ENCODE measurements at places on chromosomes 7 and 10. TPM values are rescaled to one million over a fixed set of nuclear protein-coding genes. Genes with fewer than 3 reads are reported as not detected.
A peak's percentile ranks its signal among the peaks of the same experiment; 100 is the strongest.

The RBAK gene
- total RNA-seq = 19.9 TPM

DNA sequence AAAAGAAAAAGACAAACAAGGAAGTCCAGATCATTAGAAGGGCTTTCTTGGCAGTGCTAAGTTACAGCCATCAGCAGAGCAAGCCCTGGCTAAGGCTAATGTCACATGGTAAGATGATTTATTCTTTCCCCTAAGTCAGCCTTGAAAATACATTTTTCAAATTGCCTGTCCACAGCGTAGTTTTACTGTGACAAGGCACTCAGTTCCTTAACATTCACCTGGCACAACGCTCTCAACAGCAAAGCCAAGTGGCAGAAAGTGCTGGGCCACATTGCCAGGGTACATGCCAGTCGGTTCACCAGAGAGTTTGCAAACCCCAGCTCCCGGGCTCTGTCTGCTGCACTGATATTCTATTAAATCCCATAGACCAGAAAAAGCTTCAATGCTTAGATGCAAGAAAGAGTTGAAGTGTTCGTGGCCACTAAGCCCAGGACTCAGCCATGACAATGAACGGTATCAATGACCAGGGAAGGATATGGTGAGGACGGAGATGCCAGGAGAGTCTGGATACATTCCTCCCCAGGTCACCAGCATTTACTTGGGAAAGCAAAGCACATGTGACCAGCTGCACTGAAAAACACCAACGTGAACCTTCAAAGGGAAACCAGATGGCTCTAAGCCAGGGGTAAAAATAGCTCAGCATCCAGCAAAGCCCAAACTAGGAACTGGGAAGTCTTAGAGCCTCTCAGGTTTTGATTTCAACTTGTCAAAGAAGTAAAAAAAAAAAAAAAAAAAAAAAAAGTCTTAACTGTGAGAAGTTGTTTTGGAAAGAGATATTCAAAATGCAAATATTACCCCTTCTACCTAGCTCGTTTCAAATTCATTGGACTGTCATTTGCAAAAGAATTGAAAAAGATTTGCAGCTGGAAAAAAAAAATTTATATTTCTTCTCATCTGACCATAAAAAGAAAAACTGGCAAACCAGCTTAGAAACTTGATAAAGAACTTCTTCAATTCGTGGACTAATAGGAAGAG lies 23.9 kb upstream of the MPP7 start:
- H3K27me3 ChIP-seq = no peaks in the 10 kb centered on the region
- H3K4me1 ChIP-seq = peaks cover 2% of the 10 kb centered on the region
- H3K36me3 ChIP-seq = no peaks in the 10 kb centered on the region
- H3K4me3 ChIP-seq = no peak overlapping the region
- DNase-seq = peak; percentile 37

The CTNNA3 gene
- total RNA-seq = 39.8 TPM

- H3K4me3 ChIP-seq = no peak overlapping the region
- no peaks in the 10 kb centered on the region for H3K27me3 ChIP-seq
- no peak overlapping the region for H3K27ac ChIP-seq
- peak; percentile 92 for DNase-seq
Observed at GRCh38 chr7:94289071-94289470, 105.6 kb upstream of the COL1A2 start.

DNA sequence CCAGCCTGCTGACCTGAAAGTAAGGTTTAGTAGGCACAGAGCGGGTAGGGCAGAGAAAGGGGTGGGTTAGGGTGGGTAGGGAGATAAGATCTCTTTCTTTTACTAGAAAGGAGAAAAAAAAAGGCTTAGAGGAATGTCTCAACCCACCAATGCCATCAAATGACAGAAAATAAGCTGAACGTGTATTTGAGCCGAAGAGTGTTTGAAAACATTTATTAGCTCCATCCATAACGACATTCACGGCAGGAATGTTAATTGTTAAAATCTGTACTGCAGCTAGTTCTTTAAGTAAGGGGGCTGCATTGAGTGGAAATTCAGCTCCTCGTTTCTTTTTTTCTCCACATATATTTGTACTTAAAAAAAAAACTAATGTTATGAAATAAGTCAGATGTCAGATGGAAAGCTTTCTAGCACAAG lies 63.7 kb upstream of the ARID5B start:
- no peaks in the 10 kb centered on the region for H3K36me3 ChIP-seq
- DNase-seq = peak; percentile 72
- H3K4me1 ChIP-seq = no peaks in the 10 kb centered on the region
- H3K27me3 ChIP-seq = no peaks in the 10 kb centered on the region

GRCh38 chr7:80896906-80897598 lies 21.8 kb downstream of the SEMA3C start:
- H3K4me1 ChIP-seq = peaks cover 5% of the 10 kb centered on the region
- H3K4me3 ChIP-seq = no peak overlapping the region
- no peak for DNase-seq

DNA sequence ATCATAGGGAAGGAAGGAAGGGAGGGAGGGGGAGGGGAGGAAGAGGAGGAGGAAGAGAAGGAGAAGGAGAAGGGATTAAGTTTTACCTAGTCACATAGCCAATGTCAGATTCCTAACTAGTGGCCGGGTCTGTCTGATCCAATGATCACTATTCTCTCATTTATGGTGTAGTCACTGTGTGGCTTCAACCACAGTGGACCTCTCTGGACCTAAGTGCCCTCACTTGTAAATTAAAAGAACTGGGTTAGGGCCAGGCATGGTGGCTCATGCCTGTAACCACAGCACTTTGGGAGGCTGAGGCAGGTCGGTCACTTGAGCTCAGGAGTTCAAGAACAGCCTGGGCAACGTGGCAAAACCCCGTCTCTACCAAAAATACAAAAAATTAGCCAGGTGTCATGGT lies 6.6 kb upstream of the SERPINE1 start:
- H3K27ac ChIP-seq = no peak overlapping the region
- no peak overlapping the region for H3K4me3 ChIP-seq
- no peaks in the 10 kb centered on the region for H3K27me3 ChIP-seq
- H3K4me1 ChIP-seq = peaks cover 4% of the 10 kb centered on the region

DNA sequence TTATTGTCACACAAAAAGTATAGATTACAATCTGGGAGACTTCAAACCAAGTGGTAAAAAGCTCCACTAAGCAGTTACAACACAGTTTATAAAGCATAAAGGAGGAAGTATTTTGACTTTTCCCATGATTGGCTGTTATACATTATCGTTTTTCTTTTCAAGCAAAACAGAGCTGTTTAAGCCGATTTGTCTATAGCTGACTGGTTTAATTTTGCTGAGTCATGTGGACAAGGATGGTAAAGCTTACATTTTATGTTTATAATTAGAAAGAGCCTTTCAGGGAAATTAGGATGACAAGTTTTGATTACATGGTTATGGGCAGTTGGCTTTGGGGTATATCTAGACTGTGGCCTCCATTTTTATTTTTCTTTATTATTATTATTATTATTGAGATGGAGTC lies 152.5 kb upstream of the STK17A start:
- no peaks in the 10 kb centered on the region for H3K36me3 ChIP-seq
- no peak overlapping the region for H3K4me3 ChIP-seq
- no peak for DNase-seq
- no peaks in the 10 kb centered on the region for H3K4me1 ChIP-seq
- no peaks in the 10 kb centered on the region for H3K27me3 ChIP-seq
- no peak overlapping the region for H3K27ac ChIP-seq

GRCh38 chr10:14727465-14727864 lies 47.2 kb downstream of the FAM107B start:
- H3K4me3 ChIP-seq = no peak overlapping the region
- no peak for DNase-seq
- no peaks in the 10 kb centered on the region for H3K27me3 ChIP-seq
- no peaks in the 10 kb centered on the region for H3K36me3 ChIP-seq
- H3K4me1 ChIP-seq = no peaks in the 10 kb centered on the region

The LIPJ gene
- total RNA-seq = not detected

- H3K4me1 ChIP-seq = no peaks in the 10 kb centered on the region
- no peaks in the 10 kb centered on the region for H3K27me3 ChIP-seq
- no peak for DNase-seq
- no peak overlapping the region for H3K27ac ChIP-seq
Observed at GRCh38 chr10:114758331-114758730, 63.2 kb upstream of the FHIP2A start.

DNA sequence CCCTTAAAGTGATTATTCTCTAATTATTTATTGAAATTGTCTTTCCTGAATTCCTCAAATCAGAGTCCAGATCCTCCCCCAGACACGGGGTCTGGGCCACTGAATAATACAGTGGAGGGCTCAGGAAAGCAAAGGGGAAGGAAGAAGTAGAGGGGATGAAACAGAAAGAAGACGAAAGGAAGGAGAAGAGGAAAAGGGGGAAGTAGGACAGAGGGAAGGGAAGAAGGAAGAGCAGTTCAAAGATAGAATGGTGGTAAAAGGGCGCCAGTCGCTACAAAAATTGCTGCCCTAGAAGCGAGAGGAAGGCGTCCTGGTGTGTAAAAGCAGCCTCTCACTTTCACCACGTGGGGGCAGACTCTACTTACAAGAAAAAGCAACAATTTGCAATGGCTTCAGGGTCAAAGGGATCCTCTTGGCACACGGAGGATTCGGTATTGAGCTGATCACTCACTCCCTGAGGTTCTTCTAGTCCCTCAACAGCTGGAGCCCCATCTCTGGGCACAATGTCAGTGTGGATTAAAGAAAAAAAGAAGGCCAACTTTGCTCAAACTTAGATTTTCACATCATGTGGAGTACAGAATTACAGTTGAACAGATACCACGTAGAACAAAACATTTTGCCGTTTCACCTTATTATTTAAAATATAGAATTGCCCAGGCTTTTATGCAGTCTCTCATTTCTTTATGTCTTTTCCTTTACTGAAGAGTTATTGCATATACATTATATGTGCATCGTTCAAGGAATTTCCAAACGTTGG lies 31.4 kb upstream of the NPVF start:
- no peaks in the 10 kb centered on the region for H3K27me3 ChIP-seq
- no peak overlapping the region for H3K27ac ChIP-seq
- DNase-seq = peak; percentile 78
- no peak overlapping the region for H3K4me3 ChIP-seq
- H3K4me1 ChIP-seq = peaks cover 10% of the 10 kb centered on the region

DNA sequence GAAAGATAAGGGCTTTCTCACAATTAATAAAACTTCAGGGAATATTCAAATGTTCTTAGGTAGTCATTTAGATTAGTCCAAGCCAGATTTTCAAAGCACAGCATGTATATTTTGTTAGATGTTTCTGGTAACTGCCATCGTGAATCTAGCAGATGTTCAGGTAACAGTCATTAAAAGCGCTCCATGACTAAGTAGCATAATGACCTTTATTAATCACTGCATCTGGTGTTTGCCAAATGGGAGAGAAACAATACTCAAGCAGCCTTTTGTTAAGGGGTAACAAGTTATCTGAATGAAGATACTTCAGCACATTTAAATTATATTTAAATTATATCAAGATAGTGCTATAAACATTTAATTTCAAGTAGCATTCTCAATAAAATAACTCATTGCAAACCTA lies 47.5 kb downstream of the USP6NL start:
- H3K27ac ChIP-seq = no peak overlapping the region
- H3K4me1 ChIP-seq = no peaks in the 10 kb centered on the region
- no peaks in the 10 kb centered on the region for H3K27me3 ChIP-seq
- H3K4me3 ChIP-seq = no peak overlapping the region

DNA sequence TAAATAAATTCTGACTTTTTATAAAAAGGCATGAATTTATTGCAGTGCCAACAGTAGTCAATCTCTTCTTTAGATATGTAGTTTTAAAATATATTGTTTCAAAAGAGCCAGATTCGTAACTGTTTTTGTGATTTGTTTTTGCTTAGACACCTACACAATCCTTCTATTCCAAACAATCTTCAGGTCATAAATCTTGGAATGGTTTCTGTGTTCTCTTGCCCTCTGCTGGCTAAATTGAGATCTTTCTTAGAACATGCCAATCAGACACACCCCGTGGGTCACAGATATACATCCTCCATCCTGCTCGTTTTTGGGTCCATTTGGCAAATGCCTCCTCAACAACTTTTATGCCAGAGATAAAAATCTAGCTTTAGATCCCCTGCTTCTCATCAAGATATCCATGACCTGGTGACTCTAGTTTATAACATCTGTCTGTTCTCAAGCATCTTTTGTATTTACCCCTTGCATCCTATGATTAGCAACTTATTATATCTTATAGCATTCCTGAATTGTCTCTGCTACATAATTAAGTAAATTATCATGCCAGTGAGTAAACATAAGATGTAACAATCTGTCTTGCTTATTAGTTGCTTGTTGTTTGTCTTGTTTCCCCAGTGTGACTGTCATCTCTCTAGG lies 35.3 kb upstream of the IFRD1 start:
- H3K36me3 ChIP-seq = no peaks in the 10 kb centered on the region
- no peak overlapping the region for H3K4me3 ChIP-seq
- peaks cover 8% of the 10 kb centered on the region for H3K4me1 ChIP-seq
- H3K27me3 ChIP-seq = no peaks in the 10 kb centered on the region
- DNase-seq = peak; percentile 58

DNA sequence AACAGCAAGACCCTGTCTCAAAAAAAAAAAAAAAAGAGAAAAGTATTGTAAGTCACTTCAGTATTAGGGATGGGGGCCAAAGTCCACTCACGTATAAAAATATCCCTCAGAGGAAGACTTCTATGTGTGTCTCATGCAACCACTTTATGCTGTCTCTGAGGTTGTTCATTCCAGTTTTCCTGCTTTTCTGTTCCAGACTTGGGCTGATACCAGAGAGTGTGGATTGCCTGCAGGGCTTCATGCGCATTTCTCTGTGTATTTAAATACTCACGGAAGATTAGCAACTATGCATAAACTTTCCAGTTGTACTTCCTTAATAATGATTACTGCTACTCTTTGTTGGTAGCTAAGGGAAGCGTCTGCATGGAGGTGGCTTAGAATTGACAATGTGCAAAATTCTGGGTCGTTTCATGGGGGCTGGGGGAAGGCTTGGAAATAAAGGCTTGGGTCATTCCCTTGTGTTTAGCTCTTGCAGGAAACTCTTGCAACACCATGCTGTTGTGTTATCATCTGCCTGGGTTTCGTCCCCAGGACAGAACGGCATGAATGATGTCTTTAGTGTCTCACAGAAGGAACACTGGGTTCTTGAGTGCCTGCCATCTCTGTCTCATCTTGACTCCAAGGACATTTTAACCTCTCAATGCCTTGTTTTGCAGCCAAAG lies 54.1 kb downstream of the KIAA1217 start:
- no peak overlapping the region for H3K4me3 ChIP-seq
- H3K27ac ChIP-seq = no peak overlapping the region
- no peak for DNase-seq
- peaks cover 16% of the 10 kb centered on the region for H3K4me1 ChIP-seq

DNA sequence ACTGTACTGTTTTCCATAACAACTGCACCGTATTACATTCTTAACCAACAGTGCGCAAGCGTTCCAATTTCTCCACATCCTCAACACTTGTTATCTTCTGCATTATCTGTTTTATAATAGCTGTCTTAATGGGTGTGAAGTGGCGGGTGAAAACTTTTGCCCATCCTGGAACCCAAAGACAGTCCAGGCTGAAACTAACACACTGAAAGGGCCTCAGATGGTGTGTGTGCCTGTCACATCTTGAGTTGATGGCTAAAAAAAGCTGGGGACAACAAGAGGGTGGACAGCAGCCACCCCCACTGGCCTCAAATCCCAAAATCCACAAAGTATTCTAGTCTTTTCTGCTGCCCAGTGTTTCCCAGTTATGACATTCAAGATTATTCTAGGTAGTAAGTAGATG lies 19.4 kb downstream of the OPALIN start:
- no peak for DNase-seq
- H3K36me3 ChIP-seq = no peaks in the 10 kb centered on the region
- H3K4me1 ChIP-seq = no peaks in the 10 kb centered on the region
- H3K27ac ChIP-seq = no peak overlapping the region
- H3K27me3 ChIP-seq = no peaks in the 10 kb centered on the region

The AKR1B15 gene
- not detected for total RNA-seq

GRCh38 chr7:2979951-2980350 lies 63.7 kb downstream of the CARD11 start:
- H3K27me3 ChIP-seq = peaks cover 3% of the 10 kb centered on the region
- no peak overlapping the region for H3K4me3 ChIP-seq
- no peaks in the 10 kb centered on the region for H3K36me3 ChIP-seq
- no peak overlapping the region for H3K27ac ChIP-seq
- no peak for DNase-seq

Data from lung (tissue), 17 donors.